ENCODE measurements at places on chromosomes 5 and 9. TPM values are rescaled to one million over a fixed set of nuclear protein-coding genes. Genes with fewer than 3 reads are reported as not detected.

GPBP1 gene
- 77.7 TPM for total RNA-seq

SLC27A6 gene
- 3.2 TPM for total RNA-seq

DOLPP1 gene
- total RNA-seq = 24.4 TPM

GZMA gene
- total RNA-seq = not detected

DNA sequence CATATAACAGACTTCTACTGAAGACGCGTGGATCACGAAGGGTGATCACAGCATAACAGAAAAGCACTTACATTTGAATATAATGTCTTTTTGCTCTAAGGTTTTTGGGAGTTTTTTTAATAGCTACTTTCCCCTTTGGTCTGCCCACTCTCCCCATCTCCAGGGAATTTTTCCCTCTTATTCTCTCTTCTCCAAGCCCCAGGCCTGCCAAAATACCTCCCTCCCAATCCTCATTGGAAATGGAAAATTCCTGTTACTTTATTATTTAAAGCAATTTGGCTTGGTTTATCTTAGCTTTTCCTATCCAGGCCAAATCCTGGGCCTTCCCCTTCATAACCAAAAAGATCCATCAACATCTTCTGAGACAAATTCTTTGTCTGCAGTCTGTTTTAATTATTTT, 22.3 kb upstream of the SSBP2 start:
- DNase-seq = no peak

PLPP7 gene
- not detected for total RNA-seq

- no peak for DNase-seq
Observed at GRCh38 chr9:85703398-85703797, 38.4 kb downstream of the AGTPBP1 start.

DNA sequence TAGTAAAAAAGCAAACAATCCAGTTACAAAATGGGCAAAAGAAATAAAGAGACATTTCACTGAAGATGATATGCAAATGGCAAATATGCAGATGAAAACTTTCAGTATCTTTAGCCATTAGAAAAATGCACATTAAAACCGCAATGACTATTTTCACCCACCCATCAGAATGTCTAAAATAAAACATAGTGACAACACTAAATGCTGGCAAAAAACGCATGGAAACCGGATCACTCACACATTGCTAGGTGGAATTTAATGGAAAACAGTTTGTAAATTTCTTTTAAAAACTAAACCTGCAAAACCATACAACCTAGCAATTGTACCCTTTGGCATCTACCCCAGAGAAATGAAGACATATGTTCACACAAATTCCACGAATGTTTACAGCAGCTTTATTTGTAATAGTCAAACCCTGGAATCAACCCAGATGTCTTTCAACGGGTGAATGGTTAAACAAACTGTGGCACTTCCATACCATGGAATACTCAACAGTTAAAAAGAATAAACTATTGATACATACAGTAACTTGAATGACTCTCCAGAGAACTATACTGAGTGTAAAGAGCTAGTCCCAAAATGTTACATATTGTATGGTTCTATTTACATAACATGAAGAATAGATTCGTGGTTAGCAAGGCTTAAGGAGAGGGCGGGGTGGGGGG, 17.2 kb upstream of the PAM start:
- no peak for DNase-seq

DNA sequence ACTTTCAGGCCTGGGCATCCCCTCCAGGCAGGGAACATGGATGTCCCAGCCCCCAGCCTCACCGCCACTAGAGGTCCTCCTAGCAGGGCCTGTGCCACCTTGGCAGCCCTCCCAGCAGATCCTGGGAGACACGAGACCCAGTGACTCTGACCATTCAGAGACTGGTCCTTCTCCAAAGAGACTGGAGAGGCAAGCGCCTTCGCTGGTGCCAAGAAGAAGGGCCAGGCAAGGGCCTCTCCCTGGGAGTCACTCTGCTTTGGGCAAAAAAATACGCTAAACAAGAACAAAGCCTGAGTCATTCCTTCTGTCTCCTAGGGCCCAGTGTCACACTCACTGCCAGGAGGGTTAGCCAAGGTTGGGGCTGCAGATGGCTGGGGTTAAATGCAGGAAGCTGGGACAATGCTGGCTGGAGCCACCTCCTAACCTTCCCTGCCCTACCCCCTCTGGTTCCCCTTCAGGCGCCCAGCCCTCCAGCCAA, 35.3 kb upstream of the SMIM23 start:
- DNase-seq = peak; percentile 31

DNA sequence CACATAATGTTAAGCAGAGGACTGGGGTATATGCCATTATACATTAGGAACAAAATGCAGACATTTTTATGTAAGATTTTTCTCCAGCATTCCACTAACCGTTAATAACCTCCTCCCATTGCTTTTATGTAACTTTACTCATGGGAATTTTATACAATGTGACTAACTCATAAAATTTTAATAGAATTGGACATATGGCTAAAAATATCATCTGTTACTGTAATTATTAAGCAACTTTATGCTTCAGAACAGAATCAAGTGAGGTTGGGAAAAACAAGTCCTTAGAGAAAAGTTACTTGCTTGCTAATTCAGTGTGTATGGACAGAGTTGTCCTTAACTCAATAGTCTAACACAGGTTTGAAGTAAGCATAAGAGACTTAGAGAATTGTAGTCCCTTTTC, 54.8 kb upstream of the PCSK1 start:
- DNase-seq = no peak

GRCh38 chr5:21142791-21143190, 1154.8 kb upstream of the CDH18 start:
- DNase-seq = no peak

- no peak for DNase-seq
Observed at GRCh38 chr5:44046619-44047364, 342.4 kb downstream of the FGF10 start.

PROB1 gene
- 0.58 TPM for total RNA-seq

GRCh38 chr9:127491516-127491915, 40.2 kb downstream of the LRSAM1 start:
- no peak for DNase-seq

SHROOM1 gene
- 31.2 TPM for total RNA-seq

DNA sequence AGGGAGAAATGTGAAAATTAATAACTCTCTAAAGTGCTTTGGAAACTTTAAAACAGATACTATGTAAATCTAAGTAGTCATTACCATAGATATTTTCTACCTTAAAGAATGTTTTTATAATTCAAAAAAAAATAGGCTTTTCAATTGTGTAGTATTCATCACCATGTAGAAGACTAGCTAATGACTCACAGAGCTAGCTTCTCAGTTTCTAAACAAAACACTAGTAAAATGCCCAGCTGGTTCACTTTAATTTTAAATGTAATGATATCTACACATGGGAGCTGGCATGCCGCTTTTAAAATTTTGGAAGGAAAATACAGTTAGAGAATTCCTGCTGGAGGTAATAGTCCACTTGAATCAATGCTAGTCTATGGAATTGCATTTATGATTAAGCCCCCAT, 509.8 kb downstream of the CSNK1G3 start:
- peak; percentile 19 for DNase-seq

DNA sequence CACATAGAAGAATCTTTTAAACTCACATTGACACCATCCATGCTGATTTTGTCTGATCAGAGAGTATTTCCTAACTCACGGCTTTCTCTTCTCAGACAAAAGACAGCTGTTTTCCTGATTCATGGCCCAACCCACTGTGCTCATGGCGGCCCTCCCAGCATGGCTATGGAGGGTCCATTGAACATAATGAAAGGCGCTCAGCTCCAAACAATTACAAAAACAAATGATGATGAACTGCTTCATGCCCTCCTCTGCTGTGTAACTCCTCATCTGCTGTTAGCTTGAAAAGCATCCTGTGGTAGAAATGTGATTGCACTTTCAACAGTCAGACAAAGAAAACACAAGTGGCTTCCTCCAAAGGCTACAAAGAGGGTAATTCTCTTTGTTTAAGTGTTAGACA, 673.8 kb downstream of the PRELID2 start:
- no peak for DNase-seq

PCDHAC2 gene
- total RNA-seq = not detected

FCN2 gene
- not detected for total RNA-seq

MZB1 gene
- total RNA-seq = not detected

DNA sequence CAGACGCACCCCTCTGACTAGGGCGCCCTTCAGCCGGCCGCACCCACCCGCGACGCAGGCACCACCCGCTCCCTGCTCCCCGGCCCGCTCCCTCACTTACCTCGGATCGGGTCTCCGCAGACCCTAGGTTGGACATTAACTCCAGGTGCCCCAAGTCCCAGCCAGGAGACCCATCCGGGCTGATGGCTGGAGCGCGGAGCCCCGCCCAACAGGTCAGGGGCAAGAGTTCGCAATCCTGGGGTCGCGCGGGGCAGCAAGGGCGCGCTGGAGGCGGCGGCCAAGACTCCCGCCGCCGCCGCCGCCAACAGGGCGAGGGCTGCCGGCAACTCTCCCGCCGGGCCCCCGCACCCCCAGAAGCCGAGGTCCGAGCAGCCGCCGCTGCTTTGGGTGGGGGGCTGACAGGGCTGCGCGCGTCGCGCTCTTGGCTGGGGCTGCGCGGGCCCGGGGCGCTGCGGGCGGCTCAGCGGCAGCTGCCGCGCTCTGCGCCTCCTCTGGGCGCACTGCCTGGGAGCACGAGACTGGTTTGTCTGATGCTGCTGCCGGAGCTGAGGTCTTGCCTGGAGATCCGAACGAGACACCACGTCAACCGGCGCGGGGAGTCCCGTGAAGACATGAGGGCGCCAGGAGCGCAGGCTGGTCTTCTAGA, at the start of gene GDNF:
Gene GDNF, minus strand, starts transcription at position 635 of the 646 bp plus-strand sequence. CDS start 5,245 bp downstream, outside the sequence.
- peak; percentile 51 for DNase-seq

DNA sequence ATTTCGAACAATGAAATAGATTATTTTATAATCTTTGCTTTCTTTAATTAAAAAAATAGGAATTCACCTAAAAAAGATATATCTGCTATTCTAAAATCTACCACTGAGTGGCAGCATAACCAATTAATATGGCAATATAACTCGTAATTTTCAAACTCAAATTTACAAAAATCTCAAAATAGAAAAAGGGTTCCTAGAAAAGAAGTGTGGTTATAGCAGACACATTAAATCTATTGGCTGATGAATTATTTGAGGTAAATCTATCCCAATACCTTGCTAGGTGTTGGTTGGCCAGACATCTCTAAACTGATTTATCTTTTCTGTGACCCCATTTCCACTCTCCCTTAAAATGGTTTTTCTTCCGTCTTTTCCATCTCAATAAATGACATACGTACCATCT, 30.2 kb upstream of the NRG2 start:
- DNase-seq = no peak

- no peak for DNase-seq
Observed at GRCh38 chr9:69932901-69933300, 110.7 kb upstream of the MAMDC2 start.

DNA sequence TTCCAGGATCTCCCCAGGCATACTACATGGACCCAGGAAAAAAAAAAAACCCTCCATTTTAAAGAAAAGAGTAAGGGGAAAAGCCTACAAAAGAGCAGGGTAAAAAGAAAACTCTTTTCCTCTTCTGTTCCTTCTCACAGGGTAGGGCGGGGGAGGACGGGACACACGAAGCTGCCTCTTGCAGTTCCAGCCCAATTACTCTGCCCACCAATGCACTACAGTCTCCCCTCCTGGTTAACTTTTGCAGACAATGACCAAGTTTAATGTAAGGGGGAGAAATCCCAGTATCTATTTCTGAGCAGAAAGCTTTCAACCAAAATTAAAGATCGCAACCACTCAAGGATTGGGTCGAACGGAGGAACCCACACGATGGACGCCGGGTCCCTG, 1.3 kb downstream of the BRD3 start:
- DNase-seq = peak; percentile 34

- DNase-seq = no peak
Observed at GRCh38 chr5:138943599-138944173, 68.6 kb upstream of the LRRTM2 start.

GRCh38 chr5:80763211-80763610, 108.4 kb upstream of the DHFR start:
- DNase-seq = no peak

HACD4 gene
- total RNA-seq = 5.2 TPM

TUSC1 gene
- total RNA-seq = not detected

SLCO6A1 gene
- total RNA-seq = not detected

- no peak for DNase-seq
Observed at GRCh38 chr9:19441730-19442129, 32.9 kb downstream of the ACER2 start.

DNA sequence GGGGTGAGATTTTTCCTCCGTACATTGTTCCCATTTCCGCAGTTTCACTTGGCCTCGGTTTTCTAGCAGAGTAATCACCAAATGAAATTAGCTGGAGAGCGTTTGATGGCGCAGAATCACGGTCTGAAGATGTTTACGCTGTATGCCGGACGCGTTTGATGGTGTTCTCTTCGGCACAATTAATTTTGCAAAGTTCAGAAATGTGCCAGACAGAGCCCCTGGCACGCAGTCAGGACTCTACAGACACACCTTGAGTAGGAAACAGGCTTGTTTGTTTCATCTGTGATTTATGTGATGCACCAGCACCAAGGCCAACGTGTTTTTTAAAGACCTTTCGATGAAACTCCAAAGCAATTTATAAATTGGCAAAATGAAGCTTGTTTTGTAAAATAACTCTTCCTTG, 863 bp upstream of the LIFR start:
- DNase-seq = no peak

DNA sequence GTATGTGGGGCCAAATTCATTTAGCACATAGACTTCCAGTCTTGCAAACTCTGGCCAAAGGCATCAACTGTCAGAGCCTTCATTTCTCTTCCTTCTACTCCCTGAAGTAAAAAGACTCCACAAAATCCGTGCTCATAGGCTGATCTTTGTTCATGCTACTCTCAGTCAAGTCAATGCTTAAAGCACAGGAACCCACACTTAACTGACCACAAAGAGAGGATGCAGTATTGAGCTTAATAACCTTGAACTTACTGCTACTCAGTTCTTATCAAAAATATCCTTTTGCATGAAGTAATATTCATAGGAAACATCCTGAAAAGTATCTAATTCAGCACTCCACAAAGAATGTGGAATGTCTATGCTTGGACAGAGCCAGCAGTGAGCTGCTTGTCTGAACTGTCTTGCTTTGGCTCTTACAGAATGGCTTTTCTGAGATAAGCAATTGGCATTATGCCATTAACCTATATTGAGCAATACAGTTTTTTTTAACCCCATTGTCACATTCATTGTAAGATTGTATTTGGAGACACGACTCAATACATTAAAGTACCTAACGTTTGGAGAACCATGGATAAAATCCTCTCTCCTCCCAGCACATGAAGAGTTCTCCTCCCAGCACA, 21.7 kb downstream of the LPAR1 start:
- DNase-seq = no peak

PDGFRB gene
- total RNA-seq = 113 TPM

GRCh38 chr9:88429595-88430430, 41.6 kb downstream of the SPIN1 start:
- DNase-seq = no peak

DNA sequence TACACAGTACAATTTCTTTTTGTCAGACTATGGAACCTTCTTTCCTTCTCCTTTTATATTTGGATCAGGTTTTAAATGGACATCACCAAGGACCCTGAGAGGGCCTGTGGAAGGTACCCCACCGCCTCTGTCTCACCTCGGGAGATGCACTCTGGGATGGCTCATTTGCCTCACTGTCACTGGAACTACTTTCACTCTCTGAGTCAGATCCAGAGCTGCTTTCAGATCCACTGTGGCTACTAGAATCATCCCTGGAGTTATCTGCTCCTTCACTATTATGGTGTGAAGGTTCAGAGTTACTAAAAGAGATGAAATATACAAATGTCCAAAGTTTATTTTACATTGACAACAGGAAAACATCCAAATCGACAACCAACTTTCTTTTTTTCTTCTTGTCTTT, 24.6 kb downstream of the LEAP2 start:
- no peak for DNase-seq

Data from SJSA1 (cell line).